Globus pallidus (tissue), 1 donor: ENCODE measurements at places on chromosomes 3 and 15.

GRCh38 chr15:100008258-100008657 is 275.0 kb upstream of the LYSMD4 start:
- DNase-seq, result no peak

- DNase-seq, result no peak
Observed at GRCh38 chr15:94047566-94047965, 183.8 kb upstream of the MCTP2 start.

GRCh38 chr3:47112997-47113396 is 50.9 kb downstream of the SETD2 start:
- no peak for DNase-seq

DNA sequence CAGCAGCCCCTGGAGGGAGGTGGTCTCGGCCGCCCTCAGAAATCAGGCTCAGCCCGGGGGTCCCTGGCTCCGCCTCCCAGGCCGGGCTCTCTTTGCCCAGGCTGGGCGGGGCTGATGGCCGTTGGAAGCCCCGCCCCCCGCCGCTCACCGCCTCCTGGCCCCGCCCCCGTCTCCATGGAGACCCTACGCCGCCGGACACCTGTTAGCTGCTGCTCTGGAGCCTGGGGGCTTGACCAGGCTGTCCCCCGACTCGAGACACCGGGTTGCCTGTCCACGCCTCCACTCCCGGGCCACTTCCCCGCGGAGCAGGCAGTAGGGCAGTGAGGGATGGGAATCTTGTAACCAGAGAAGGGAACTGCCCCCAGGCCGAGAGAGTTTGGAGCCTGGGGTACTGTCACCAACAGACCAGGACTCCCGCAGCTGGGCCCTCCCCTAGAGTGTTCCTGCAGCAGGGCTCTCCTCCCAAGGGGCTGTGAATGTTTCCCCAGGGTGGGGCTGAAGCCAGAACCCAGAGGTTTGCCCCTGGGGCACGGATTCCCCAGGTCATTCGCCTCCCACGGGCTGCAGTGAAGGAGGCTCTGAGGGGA is 27.8 kb upstream of the RPL32 start:
- no peak for DNase-seq

- DNase-seq, result peak; percentile 87
Observed at GRCh38 chr15:84955089-84955848, 26.4 kb upstream of the PDE8A start.

DNA sequence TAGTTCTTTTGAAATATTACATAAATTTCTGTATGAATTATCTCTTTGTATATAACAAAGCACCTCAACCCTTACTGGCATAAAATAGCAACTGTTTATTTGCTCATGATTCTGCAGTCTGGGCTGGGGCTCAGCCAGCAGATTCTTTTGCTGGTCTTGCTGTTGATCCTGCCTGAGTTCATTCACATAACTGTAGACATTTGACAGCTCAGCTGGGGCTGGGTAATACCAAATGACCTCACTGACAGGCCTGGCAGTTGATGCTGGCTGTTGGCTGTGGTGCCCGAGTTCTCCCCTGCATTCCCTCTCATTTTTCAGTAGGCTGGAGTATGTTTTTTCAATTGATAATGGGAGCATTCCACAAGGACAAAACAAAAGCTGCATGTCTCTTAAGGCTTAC is 449.9 kb upstream of the GOLIM4 start:
- peak; percentile 24 for DNase-seq

GRCh38 chr3:150936693-150937092 is 31.5 kb upstream of the MINDY4B start:
- no peak for DNase-seq

DNA sequence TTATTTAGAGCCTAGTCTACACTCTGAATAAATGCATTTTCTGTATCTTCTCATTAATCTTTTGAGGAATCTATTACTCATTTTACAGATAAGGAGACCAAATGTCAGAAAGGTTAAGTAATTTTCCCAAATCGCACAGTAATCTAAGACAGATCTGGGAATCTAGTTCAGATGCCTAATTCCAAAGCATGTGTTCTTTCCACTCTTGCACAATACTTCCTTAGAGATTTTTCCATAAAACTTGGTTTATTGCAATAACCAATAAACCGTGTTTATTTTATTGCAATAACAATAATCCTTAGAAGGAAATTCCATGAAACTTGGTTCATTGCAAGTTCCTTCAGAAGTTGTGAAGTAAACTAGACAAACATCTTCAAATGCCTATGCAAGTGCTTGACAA is 17.4 kb upstream of the COL8A1 start:
- no peak for DNase-seq

DNA sequence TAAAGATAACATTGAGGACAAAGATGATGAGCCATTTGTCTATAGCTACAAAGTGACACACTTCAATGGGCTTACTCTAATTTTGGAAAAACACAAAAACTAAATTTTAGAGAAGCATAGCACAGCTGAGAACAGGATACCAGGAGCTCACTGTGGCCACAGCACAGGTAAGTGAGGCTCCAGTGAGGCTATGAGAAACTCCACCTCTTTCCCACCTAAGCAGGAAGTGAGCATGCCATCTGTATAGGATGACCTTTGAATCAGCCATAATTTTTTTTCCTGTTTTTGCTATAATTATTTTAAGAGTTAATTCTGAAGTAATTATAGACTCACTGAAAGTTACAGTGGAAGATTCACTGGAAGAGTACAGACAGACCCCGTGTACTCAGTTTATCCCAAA is 82.1 kb upstream of the DCLK3 start:
- no peak for DNase-seq

DNA sequence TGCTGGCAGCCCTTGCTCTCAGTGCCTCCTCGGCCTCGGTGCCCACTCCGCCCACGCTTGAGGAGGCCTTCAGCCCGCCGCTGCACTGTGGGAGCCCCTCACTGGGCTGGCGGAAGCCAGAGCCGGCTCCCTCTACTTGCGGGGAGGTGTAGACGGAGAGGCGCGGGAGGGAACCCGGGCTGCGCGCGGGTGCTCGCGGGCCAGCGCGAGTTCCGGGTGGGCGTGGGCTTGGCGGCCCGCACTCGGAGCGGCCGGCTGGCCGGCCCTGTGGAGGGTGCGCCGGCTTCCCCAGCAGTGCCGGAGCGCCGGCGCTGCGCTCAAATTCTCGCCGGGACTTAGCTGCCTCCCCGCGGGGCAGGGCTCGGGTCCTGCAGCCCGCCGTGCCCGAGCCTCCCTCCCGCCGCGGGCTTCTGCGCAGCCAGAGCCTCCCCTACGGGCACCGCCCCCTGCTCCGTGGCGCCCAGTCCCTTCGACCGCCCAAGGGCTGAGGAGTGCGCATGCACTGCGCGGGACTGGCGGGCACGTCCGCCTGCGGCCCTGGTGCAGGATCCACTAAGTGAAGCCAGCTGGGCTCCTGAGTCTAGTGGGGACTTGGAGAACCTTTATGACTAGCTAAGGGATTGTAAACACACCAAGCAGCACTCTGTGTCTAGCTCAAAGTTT is 231.5 kb downstream of the EFHB start:
- DNase-seq, result no peak
